ENCODE measurements at places on chromosomes 7 and 10.

DNA sequence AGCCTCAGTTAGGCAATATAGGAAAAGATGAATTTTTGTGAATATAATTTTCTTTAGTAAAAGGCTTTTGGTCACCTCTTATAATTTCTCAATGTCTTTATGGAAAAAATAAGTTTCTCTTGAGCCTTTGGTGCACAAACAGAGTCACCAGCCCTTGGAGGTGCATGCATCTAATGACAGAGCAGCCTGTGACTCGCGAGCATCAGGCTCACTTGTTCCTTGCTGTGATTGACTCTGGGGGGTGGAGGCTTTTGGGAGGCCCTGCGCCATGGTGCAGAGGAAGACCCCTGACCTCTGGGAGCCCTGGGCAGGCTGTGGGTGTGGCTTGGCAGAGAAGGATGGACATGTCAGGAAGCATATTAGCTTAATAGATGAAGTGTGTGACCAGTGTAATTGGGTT lies 60.2 kb downstream of the FIGNL1 start:
- no peak for DNase-seq

GRCh38 chr7:37027557-37028341 lies 303.5 kb upstream of the AOAH start:
- DNase-seq, result no peak

DNA sequence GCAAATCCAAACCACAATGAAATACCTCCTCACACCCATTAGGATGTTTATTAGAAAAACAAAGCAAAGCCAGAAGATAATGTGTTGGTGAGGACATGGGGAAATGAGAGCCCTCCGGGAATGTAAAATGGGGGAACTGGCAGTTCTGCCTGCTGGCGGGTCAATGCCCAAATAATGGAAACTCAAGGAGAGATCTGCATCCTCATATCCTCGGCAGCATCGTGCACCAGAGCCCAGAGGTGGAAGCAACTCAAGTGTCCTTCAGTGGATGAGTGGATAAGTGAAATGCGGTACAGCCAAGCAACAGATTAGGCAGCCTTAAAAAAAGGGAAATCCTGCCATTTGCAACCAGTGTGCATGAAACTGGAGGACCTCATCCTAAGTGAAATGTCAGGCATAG lies 325.2 kb downstream of the WDR37 start:
- DNase-seq, result no peak

GRCh38 chr7:121761399-121761798 lies 111.6 kb upstream of the PTPRZ1 start:
- peak; percentile 7 for DNase-seq

GRCh38 chr10:13528875-13529713 lies at the start of gene BEND7:
Gene BEND7 (minus strand): TSS chr10:13529014. CDS start chr10:13528533, 481 bp downstream.
- DNase-seq, result peak; percentile 26

GRCh38 chr10:7519351-7519750 lies 108.5 kb upstream of the SFMBT2 start:
- DNase-seq, result peak; percentile 3

GRCh38 chr10:80144696-80145131 lies 12.2 kb downstream of the PLAC9 start:
- no peak for DNase-seq

GRCh38 chr10:30098629-30099028 lies 39.2 kb upstream of the JCAD start:
- peak; percentile 53 for DNase-seq

- no peak for DNase-seq
Observed at GRCh38 chr7:96179341-96179740, 142.6 kb downstream of the SLC25A13 start.

GRCh38 chr10:120688928-120689327 lies 162.2 kb upstream of the WDR11 start:
- no peak for DNase-seq

DNA sequence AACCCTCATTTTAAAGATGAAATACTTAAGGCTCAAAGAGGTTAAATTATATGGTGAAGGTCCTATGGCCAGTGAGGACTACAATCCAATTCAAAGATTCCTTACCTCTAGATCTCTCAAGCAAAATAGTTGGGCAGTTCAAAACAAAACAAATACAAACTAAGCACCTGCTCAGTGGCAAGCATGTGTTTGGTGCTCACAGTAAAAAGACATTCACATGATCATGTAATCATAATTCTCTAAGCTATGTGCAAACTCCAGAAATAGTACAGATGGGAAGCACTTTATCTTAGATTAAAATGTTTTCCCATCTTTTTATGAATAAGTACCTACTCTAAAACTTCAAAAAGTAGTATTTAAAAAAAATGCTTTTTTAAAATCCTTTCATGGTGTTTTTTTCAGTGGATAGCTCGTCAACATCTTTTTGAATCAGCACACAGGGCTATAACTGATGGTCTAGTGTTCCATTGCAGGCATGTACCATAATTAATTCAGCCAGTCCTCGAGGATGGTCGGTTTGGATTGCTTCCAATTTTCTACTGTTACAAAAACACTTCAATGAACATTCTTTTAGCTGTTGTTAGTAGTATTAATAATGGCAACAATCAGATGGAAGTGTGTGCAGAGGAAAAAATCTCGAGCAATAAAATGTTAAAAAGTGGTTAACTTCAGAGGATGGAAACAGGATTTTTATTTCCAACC lies 58.4 kb downstream of the CHCHD3 start:
- DNase-seq, result no peak
